Renal pelvis (tissue), 12 donors: ENCODE measurements at places on chromosomes 11 and 22.

- DNase-seq: no peak
Measured at GRCh38 chr22:30038219-30038618, 42.0 kb upstream of the HORMAD2 start.

DNA sequence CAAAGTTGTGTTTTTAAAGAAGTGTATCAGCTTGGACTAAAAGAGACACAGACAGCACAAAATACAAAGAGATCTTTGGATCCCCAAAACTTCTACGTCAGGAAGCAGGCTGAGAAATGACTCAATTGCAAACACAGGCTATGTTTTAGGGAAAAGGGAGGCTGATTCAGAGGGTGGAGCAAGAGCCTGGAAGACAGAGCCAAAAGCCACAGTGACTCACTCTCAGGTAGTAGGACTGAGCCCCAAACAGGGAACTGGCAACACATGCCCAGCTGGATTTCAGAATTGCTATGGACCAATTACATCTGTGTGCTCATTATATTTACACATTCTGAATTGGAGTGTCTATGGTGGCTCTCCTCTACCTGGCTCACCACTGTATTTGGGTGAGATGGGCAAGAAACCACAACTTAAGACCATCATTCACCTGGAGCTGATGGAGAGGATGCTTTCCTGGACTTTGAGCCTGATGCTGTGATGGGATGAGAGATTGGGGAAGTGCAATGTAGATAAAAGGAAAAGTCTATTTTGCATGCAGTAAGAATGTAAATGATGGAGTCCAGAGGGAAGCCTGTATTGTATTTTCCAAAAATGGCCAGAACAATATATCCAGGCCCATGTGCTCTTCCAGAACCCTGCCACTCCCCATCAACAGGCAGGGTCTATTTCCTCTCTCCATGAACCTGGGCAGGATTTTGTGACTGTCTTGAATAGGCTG, 20.8 kb upstream of the LINC01488 start:
- no peak for DNase-seq

- DNase-seq: peak; percentile 89
Measured at GRCh38 chr11:57213342-57214097, 23.5 kb downstream of the APLNR start.

DNA sequence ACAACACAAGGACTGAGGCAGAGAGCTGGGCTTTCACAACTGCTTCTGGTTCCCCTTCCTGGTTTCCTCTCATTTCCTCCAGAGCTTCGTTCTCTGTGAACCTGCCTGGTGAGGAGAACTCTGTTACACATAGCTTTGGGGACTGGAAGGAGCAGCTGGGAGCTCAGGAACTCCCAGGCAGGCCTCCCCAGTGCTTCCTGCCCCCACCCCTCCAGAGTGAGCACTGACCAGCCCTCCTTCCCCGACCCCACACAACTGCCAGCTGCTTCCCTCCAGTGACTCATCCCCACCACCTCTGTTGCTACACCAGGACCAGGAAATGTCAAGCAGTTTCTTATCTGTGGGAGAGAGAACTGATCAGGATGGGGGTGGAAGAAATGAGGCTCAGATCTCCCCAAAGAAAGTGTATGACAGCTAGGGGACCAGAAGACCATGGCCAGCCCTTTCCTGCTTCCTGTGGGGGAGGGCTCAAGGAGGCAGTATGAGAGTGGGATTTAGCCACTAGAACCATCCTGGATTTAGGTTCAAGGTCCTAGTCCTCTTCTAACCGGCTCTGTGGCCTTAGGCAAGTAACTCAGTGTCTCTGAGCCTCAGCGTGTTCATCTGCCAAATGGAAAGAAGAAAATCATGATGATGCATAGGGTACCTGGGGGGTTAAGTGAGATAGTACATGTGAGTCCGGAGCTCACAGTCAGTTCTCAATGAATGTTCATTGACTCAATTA, 4.5 kb upstream of the TP53I11 start:
- DNase-seq: no peak

GRCh38 chr11:34679681-34680080, 58.8 kb downstream of the EHF start:
- no peak for DNase-seq

DNA sequence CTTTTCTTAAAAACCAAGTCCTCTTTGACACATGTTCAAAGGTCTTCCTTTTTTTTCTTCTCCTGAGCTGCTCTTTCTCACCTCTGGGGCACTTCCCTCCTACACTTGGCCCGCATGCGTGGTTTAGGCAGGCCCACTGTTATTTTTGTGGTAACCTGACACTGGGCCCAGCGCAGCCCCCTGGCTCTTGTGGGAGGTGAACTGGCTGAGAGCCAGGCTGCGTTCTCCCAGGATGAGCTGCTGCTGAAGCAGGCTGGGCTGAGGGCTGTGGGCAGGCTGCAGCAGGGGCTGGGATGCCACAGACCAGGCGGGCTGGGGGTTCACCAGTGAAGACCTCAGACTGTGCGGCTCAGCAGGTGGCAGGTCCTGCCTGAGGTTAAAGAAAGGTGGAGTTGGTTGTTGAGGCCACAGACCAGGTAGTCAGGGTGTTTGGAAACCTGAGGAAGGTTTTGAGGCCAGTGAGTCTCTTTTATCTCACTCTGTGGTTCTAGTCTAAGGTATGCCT, 72.4 kb downstream of the TEAD1 start:
- peak; percentile 92 for DNase-seq

- DNase-seq: peak; percentile 20
Measured at GRCh38 chr11:122951211-122951610, 30.4 kb downstream of the BSX start.

- DNase-seq: no peak
Measured at GRCh38 chr11:63869171-63869591, 30.3 kb downstream of the MARK2 start.

- no peak for DNase-seq
Measured at GRCh38 chr22:43419371-43420080, 7.7 kb downstream of the MPPED1 start.

- DNase-seq: no peak
Measured at GRCh38 chr11:2153581-2154194, 7.3 kb downstream of the INS start.

DNA sequence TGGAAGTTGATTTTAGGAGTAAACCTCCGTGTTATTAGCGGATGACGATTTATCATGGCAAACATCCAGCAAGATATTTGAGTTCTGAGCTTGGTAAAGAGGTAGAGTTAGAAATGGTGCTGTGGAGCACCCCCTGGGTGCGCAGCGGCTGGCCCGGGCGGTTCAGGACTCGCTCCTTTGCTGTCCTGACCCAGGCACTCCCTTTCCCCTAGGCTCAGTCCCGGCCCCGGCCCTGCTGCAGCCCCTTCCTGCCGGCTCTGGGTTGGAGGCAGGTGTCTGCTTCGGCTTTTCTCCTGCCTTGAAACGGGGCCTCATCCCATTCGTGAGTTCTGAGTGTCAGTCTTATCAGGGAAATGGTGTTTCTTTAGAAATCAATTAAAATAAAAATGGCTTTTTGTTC, 33.4 kb downstream of the AP2A2 start:
- DNase-seq: no peak
